ENCODE measurements at places on chromosomes 5 and 9. TPM values are rescaled to one million over a fixed set of nuclear protein-coding genes. Genes with fewer than 3 reads are reported as not detected.

The C9orf50 gene
- not detected for total RNA-seq

The NME5 gene
- total RNA-seq = not detected

GRCh38 chr9:92294297-92294676 lies 790 bp upstream of the IARS1 start:
- peaks cover 58% of the 10 kb centered on the region for H3K4me1 ChIP-seq
- H3K27ac ChIP-seq = peak overlapping the region; percentile 98
- H3K4me3 ChIP-seq = peak overlapping the region; percentile 87
- peak; percentile 39 for DNase-seq
- no peaks in the 10 kb centered on the region for H3K27me3 ChIP-seq

DNA sequence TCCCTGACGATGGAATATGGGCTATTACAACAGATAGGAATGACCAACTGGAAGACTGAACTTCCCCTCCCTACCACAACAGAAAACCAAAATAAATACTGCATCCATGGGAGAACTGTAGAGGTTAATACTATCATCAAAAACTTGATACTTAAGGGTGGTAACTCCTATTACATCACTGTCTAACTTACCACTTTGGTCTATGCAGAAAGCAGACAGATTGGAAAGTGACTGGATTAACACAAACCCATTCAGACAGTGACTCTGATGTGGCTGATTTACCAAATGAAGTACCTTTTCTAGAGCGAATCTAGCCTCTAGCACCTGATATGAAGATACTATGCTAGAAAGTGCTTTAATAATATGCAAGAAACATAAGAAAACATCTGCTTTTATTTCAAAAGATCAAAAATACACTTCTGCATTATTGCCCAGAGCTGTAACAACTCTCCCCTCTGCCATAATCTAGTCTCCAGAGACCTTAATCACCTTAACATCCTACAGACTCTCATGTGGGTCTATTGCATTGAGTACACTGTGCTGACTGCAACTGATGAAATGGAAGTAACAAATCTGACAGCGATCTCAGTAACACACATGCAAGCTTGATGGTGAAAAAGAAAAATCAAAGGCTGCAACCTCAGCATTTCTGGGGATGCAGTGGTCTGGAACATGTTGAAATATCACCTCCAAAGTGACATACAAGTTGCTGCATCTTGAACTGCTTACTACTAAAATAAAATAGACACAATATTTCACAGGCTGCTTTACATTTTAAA lies 62.7 kb downstream of the EPB41L4A start:
- DNase-seq = no peak
- H3K36me3 ChIP-seq = no peaks in the 10 kb centered on the region
- H3K4me1 ChIP-seq = no peaks in the 10 kb centered on the region
- H3K27ac ChIP-seq = no peak overlapping the region
- no peak overlapping the region for H3K4me3 ChIP-seq

- no peak overlapping the region for H3K4me3 ChIP-seq
- no peaks in the 10 kb centered on the region for H3K36me3 ChIP-seq
- no peaks in the 10 kb centered on the region for H3K4me1 ChIP-seq
- no peaks in the 10 kb centered on the region for H3K27me3 ChIP-seq
- peak; percentile 10 for DNase-seq
Observed at GRCh38 chr5:104412649-104413240, 850.2 kb upstream of the NUDT12 start.

Measured in activated CD4-positive, alpha-beta T cell treated with anti-CD3 and anti-CD28 coated beads for 36 hours (primary cell).